Nasal cavity respiratory epithelium epithelial cell of viscerocranial mucosa (primary cell): ENCODE measurements at places on chromosomes 3 and 15. TPM values are rescaled to one million over a fixed set of nuclear protein-coding genes. Genes with fewer than 3 reads are reported as not detected.

Gene GOLGA6L25
- total RNA-seq, result not detected in 2 replicates

Gene C3orf85
- total RNA-seq, result not detected in 2 replicates

Gene GPR62
- under 0.01 TPM in 1 of 2 replicates, not detected in the other for total RNA-seq

Gene SIN3A
- 20.5 and 48.7 TPM in 2 replicates for total RNA-seq

Gene PLCB2
- total RNA-seq, result 0.14 TPM in 1 of 2 replicates, not detected in the other

Gene RBP2
- total RNA-seq, result not detected in 2 replicates

Gene FETUB
- not detected in 2 replicates for total RNA-seq
